Brain (organoid and tissue), 16 donors: ENCODE measurements at places on chromosomes 7 and 10. TPM values are rescaled to one million over a fixed set of nuclear protein-coding genes. Genes with fewer than 3 reads are reported as not detected.

GRCh38 chr10:27153845-27154193 is 365 bp downstream of the YME1L1 start:
- no peak for DNase-seq

GRCh38 chr7:116439005-116439404 is 60.5 kb upstream of the CAV2 start:
- DNase-seq: no peak

GRCh38 chr7:156935250-156935649 is 14.3 kb upstream of the NOM1 start:
- no peak for DNase-seq

- peak; percentile 58 for DNase-seq
Measured at GRCh38 chr7:103989785-103990767, 618 bp upstream of the RELN start.

The NXPH1 gene
- 5.5 TPM for polyA plus RNA-seq
